RWPE1 (cell line): ENCODE measurements at places on chromosomes 6 and 20.

- no peak for DNase-seq
Observed at GRCh38 chr20:16569246-16570153, 3.7 kb downstream of the KIF16B start.

DNA sequence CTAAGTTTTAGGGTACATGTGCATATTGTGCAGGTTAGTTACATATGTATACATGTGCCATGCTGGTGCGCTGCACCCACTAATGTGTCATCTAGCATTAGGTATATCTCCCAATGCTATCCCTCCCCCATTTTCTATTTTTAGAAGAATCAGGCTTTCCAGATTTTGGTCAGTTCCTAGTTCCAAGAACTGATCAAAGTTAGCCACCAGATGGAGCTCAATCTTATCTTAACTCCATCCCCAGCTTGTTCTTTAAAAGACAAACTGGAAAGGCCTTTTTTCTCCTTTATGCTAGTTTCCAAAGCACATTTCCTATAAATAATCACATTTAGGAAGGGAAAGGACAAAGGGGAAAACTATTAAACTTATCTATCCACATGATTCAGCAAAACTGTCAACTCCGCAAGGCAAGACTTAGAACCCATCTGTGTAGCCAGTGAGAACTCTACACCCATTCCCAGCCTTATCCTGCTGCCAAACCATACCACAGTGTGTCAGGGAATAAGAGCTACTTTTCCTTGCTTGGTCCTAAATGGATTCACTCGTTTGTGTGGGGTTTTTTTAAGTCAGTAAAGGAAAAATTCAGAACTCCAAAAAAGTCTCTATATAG lies 22.8 kb upstream of the KHDC1 start:
- DNase-seq, result peak; percentile 48

DNA sequence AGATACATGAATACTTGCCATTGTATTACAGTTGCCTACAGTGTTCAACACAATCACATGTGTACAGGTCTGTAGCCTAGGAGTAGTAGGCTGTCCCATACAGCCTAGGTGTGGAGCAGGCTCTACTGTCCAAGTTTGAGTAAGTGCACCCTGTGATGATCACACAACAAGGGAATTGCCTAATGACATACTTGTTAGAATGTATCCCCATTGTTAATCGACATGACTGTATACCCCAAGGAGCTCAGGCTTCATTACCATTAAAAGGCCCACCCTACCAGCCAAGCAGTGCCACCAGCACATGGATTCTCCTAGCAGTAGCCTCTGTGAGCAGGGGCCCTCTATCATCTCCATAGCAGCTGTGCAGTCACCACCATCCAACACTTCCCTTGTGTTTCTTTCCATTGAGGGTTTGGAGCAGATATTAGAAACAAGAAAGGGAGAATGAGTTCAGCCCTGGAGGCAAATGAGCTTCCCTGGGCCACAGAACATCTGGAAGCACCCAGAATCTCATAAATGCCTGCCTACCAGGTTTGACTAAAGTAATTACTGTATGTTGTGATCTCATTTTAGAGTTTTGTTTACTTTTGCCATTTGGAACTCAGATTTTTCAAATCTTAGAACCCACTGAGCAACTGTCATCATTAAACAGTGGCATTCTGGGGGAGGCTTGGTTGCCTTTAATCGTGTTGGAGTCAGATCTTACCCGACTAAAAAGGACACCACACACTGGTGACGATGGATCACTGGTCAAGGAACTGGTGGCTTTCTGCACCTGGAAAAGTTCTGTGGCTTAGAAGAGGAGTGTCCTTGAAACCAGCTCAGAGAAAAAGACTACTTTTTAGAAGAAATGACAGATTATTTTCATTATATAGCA lies 104.9 kb downstream of the TULP4 start:
- DNase-seq, result no peak

- DNase-seq, result peak; percentile 18
Observed at GRCh38 chr6:72218125-72218524, 331.8 kb downstream of the RIMS1 start.

DNA sequence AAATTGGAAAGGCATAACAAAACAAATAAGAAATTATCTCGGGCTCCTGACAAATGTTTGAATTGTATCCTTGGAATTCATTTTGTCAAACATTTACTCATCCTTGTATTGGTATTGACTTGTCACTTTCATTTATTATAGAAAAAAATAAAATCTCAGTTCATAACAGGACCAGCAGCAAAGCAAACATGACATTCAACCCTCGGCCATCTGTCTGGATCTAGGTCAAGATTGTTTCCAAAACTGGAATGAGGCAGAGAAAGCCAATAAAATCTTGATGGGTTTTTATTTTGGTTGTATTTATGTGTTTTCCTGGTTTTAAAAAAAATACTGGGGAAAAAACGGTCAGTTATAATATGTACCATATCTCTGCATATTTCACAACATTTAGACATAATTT lies 42.9 kb upstream of the FABP7 start:
- no peak for DNase-seq

GRCh38 chr20:58306421-58307261 lies 2.9 kb upstream of the RAB22A start:
- DNase-seq, result peak; percentile 51

GRCh38 chr6:20789162-20789561 lies 254.9 kb downstream of the CDKAL1 start:
- DNase-seq, result no peak

DNA sequence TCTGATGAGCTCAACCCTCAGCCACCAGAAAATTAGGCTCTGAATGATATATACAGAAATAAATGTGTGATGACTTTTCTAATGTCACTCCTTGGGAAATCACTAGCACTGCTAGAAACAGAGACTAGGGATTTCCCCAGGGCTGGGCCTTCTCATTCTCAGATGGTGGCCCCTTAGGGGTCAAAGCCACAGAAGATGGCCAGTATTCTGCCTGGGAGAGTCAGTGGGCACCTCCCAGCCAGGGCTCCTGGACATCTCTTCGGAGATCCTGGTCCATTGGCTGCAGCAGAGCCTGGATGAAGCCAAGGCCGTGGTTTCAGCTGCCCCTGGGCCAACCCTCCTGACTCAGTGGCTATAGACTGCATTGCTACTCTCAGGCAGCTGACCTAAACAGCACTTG lies 276.9 kb upstream of the SUPT3H start:
- DNase-seq, result no peak

- no peak for DNase-seq
Observed at GRCh38 chr6:41972826-41973225, 31.2 kb upstream of the CCND3 start.

DNA sequence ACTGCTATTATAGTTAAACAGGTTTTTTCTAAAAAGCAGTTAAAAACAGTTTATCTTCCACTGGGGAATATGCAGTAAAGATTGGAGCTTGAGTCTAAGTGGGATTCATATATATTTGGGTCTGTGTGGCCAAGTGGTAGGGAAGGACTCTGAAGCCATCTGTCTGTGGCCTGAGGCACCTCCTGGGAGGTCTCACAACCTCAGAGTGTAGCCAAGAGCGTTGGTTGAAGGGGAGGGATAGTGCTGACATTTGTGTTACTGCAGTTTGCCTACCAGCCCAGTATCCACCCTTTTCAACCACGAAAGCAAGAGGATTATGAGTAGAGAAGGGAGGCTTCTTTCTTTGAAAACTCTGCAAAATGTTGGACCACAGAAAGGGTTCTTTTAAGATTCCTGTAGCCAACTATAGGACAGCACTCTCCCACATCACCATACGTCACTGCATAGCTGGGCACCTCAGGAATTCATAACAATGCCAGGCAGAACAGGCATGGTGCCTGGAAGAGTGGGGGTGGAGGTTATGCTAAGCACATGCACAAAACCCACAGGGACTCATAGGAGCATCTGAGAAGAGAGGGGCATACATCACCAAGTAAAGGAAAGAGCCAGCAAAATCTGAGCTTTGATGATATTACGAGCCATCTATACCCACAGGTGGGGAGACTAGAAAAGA lies 90.5 kb upstream of the HEY2 start:
- no peak for DNase-seq

DNA sequence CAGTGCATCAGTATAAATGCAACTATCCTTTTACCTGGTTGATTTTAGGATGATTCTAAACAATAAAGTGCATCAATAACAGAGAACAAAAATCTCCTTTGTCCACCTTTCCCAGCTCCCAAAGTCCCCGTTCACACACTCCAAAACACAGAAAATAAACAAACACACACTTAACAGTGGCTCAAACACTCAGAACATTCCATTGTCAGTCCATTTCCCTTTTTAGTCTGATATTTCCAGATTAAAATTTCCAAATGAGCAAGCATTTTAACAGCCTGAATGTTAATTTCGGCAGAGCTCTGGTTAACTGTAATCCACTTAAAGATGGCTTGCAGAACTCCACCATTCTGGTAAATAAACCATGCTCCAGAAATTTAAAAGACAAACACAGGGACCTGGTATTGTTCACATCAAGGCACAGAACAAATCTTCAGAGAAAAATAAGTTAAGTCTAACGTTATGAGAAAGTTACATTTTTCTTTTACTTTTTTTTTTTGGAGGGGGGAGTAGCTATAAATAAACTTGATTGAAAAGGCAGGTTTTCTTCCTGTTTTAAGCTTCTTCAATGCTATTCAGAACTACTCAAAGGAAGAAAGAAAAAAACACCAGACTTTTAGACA lies 100.8 kb downstream of the DST start:
- DNase-seq, result no peak

- DNase-seq, result no peak
Observed at GRCh38 chr20:59830665-59831023, 102.8 kb downstream of the SYCP2 start.

- no peak for DNase-seq
Observed at GRCh38 chr6:25576919-25577318, 75.1 kb upstream of the SCGN start.

GRCh38 chr20:51540580-51540979 lies 1.9 kb downstream of the NFATC2 start:
- DNase-seq, result no peak

- DNase-seq, result no peak
Observed at GRCh38 chr6:135837735-135838449, 13.6 kb upstream of the PDE7B start.

- DNase-seq, result no peak
Observed at GRCh38 chr6:5749016-5749650, 257.6 kb downstream of the NRN1 start.

- peak; percentile 68 for DNase-seq
Observed at GRCh38 chr20:59845472-59845871, 88.0 kb downstream of the SYCP2 start.

GRCh38 chr6:169864148-169865020 lies 113.0 kb downstream of the ERMARD start:
- no peak for DNase-seq

DNA sequence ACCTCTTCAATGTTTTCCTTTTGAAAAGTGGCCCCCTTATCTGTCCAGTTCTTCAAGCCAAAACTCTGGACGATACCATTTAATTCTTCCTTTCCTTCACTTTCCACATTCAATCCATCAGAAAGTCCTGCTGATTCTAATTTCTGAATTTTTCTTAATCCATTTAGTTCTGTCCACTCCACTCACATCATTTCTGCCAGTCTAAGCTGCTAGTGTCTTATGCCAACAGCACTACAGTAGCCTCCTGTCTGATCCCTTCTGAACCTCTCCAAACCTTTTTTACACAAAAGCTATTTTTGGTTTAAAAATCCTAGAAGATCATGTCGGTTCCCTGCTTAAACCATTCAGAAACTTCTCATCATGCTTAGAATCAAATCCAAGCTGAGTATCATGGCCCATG lies 24.5 kb upstream of the SNAP25 start:
- DNase-seq, result no peak

GRCh38 chr6:87259791-87260190 lies 62.6 kb upstream of the SMIM8 start:
- no peak for DNase-seq

DNA sequence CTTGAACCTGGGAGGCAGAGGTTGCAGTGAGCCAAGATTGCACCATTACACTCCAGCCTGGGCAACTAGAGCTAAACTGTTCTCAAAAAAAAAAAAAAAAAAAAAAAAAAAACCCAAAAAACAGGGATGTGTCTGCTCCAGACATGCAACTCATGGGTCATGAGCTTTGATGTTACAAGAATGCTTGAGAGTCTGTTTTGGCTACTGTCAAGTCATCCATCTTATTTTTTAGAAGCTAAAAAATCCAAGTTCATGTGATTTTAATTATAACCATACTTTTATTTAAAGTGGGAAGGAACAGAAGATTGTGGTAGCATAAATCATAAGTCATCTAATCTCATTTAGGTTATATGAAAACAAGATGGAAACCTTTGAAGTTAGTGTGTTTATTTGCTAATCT lies 120.6 kb downstream of the PDE7B start:
- DNase-seq, result no peak

GRCh38 chr20:8855315-8855714 lies 213.6 kb upstream of the PLCB4 start:
- DNase-seq, result no peak
